Stimulated activated naive CD8-positive, alpha-beta T cell treated with anti-CD3 and anti-CD28 coated beads, Interleukin-15, amount 100 ng/mL, for 72 hours (primary cell): ENCODE measurements at places on chromosomes 5 and 9.

DNA sequence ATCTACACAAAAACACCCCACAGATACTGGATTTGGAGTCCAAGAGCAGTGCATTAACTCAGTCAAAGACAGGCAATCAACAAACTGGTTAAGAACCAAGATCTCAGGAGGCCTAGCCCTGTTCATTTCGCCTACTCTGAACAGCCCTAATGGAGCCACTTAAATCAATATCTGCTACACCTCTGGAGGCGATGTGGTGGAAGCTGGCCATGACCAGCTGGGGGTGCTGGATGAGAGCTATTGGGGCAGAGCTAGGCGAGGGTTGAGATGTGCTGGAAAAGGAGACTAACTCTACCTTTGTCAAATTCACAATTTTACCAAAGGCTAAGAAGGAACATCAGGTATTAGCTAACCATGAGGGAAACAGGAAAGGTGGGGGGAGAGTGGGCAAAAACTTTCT lies 23.3 kb upstream of the ARSB start:
- DNase-seq: no peak

- DNase-seq: no peak
Observed at GRCh38 chr5:75239681-75240080, 3.0 kb upstream of the ANKRD31 start.

GRCh38 chr9:37995348-37995737 lies 73.7 kb downstream of the SHB start:
- DNase-seq: no peak

DNA sequence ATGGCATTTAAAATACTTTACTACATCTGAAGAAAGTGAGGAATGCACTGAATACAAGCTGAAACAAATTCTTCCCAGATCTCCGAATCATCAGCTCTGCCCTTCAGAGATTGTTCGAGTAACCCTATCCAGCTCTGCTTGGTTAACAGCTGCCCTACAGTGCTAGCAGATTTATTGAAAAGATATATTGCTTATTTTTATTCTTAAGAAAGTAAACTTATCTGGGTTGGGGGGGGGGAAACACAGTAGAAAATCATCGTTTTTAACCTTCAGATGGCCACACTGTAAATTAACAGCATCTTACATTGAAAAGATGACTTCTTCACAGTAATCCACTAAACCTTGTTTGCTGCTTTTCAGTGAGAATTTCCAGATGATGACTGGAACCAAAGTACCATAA lies 210.8 kb downstream of the NFIB start:
- DNase-seq: no peak

DNA sequence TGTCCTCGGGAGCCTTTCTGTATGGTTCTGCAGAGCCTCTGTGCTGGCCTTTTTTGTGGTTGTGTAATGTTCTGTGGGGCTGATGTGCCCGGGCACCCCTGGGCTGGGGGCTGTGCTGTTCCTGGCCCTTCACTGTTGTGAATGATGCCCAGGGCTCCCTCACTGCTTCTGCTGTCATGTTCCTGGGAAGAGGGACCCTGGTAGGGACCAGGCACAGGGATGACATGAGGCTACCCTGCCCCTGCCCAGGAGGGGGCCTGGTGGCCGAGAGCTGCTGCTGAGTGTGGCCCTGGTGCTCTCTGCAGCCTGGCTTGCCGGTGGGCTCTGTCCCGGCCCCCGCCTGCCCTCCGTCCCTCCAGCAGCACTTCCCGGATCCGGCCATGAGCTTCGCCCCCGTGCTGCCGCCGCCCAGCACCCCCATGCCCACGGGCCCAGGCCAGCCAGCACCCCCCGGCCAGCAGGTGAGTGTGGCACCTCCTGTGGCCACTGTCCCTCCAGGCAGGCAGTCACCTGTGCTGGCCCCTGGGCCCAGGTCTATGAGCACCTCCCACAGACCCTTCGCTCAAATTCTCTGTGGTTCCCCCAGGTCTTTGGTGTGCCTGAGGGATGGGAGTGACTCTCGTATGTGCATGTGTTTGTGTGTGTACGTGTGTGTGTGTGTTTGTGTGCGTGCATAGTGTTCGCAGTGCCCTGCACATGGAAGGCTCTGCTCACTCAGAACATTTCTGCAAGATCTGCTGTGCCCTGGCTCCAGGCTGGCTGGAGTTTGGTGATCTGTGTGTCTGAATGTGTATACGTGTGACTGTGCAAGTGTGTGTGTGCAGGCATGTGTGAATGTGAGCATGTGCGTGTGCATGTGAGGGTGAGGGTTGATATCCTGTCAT lies 72.3 kb downstream of the WNK2 start:
- DNase-seq: no peak

DNA sequence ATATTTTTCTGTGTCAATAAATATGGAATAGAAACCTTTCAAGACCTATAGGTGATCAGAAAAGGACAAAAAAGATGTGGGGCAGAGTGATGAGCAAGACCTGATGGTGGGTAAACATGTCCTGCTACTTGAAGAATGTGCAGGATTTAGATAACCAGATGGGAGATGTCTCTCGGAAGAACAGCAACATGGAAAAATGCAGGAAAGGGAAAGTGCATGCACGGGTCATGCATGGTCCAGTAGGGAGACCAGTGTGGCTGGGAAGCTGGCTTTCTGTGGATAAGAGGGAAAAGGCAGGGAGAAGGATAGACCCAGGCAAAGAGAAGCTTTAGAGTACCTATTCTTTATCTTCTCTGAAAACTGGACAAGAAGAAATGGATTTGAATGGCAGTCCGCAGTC lies 7.1 kb upstream of the CAST start:
- no peak for DNase-seq

DNA sequence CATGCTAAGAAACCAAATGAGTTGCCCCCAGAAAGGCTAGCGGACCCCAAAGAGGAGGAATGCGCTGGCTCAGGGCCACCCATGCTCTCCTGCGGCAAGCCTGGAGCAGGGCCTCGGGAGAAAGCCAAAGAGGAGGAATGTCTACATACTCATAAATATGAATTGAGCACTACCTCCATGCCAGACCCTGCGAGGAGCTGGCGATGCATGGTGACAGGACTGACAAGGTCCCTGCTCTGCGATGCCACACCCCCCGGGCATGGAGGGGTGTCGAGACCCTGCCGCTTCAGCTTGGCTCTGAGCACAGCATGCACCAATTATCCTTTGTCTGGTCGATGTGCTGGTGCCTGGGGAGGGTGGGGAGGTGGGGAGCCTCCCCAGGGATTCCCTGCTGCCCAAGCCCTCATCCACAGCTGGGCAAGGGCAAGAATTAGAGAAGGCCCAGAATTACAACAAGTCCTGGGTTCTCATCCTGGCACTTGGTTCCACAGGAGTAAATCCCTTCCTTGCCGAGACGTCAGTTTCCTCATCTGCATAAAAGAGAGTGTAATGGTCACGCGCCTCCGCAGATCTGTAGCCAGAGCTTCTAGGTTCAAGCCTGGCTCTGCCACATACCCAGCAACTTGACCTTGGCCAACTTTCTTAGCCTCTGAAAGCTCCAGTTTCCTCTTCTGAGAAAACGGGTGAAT lies 74.4 kb downstream of the FAM114A2 start:
- no peak for DNase-seq

- no peak for DNase-seq
Observed at GRCh38 chr9:96139592-96140295, 162.2 kb downstream of the HSD17B3 start.

- DNase-seq: no peak
Observed at GRCh38 chr5:73279805-73280204, 106.8 kb downstream of the TMEM174 start.

GRCh38 chr9:36399980-36400331 lies at the start of gene RNF38:
Gene RNF38, minus strand, starts transcription at chr9:36400269. Its CDS starts 161 bp downstream, at chr9:36400108.
- no peak for DNase-seq
